ENCODE measurements at places on chromosomes 1 and 21.

- no peak for DNase-seq
Observed at GRCh38 chr1:214967865-214968575, 114.5 kb upstream of the KCNK2 start.

DNA sequence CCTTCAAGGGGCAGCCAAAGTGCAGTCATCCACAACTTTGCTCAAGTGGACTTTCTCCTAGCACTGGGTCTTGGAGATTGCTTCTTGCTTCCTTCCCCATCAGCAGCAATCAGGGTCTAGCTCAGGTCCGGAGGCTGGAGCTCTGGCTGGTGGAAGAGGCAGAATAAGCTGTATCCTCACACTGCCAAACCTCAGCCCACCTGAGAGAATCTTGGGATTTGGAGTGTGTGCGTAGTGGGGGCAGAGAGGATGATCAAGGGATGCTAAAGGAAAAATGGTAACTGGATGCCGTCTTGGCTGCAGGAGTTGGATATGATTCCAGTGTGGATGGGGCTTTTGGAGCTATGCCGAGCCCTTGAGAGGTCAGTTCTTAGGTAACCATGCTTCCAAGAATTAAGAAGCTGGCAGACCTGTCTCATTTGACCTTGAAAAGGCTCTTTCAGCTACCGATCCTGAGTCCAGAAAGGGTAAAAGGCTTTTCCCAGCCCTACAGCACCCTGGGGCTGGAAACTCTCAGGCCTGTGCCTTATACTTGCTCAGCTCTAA is 4.5 kb upstream of the NFASC start:
- no peak for DNase-seq

- DNase-seq = no peak
Observed at GRCh38 chr1:161777261-161777660, 11.1 kb downstream of the ATF6 start.

- DNase-seq = no peak
Observed at GRCh38 chr1:210234329-210234757, 1.7 kb downstream of the SERTAD4 start.

- peak; percentile 65 for DNase-seq
Observed at GRCh38 chr1:175192630-175193526, at the start of gene KIAA0040. TSS of gene KIAA0040 (minus strand) at chr1:175192776. CDS start at chr1:175161013, 31,763 bp downstream.

GRCh38 chr1:235759336-235759735 is 107.4 kb downstream of the LYST start:
- no peak for DNase-seq

GRCh38 chr1:209617047-209617673 is 33.6 kb downstream of the CAMK1G start:
- DNase-seq = no peak

GRCh38 chr1:11913291-11913690 is 12.9 kb downstream of the KIAA2013 start:
- DNase-seq = no peak

DNA sequence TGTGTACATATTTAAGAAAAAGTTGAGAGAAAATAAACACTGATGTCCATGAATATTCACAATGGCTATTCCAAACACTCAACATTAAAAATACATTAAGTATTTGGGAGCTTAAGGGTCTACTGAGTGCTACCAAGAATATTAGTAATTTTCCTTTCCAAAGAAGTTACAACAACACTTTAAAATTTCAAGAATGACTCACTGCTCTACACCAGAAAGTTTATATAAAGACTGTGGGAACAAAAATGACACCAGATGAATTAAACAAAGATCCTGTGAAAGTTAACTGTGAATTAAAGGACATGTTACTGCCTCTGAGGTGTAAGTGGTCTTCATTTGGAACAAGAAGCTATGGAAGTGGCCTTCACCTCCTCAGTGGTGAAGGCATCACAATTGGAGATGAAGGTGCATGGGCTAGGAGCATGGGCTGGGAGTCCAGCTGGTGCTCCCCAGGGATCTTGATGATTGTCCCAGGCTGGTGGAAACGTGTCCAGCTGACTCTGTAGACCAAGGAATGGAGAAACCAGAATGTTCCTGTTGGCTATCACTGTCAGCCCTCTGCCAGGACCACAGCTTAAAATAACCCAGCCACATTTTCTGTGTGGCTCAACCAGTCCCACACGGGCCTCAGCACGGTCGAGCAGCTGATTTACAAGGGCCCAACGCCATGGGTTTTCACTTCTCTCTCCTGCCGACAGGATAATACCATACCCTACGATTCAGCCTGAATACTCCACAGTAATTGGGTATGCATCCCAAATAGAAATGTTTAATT is 28.8 kb downstream of the TAF5L start:
- no peak for DNase-seq

GRCh38 chr1:245091818-245092637 is 62.8 kb upstream of the KIF26B start:
- no peak for DNase-seq

- peak; percentile 71 for DNase-seq
Observed at GRCh38 chr21:42218836-42219605, at the start of gene ABCG1. TSS of gene ABCG1 (plus strand) at chr21:42219140. CDS start at chr21:42219263, 123 bp downstream.

GRCh38 chr1:230787471-230787870 is 40.3 kb downstream of the CAPN9 start:
- DNase-seq = no peak

DNA sequence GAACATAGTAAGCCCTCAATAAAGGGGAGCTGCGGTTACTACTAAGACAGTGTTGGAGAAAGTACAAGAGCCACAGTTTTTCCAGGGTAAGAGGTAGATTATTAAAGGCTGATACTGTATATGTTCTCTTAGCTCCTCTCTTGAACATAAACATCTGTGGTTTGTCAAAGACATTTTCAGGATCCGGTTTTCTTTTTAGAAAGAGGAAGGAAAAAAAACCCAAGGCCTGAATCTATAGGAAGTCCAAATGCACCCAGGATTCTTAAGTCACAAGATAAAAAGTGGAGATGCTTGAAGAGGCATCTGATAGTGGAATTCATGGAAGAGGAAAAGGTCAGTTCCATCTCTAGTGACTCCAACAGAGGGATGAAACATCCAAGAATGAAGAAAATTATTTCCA is 24.6 kb upstream of the SLC45A3 start:
- DNase-seq = no peak

GRCh38 chr1:179917601-179918429 is 35.7 kb downstream of the TOR1AIP1 start:
- no peak for DNase-seq

- no peak for DNase-seq
Observed at GRCh38 chr1:190551638-190552037, 74.0 kb upstream of the BRINP3 start.

DNA sequence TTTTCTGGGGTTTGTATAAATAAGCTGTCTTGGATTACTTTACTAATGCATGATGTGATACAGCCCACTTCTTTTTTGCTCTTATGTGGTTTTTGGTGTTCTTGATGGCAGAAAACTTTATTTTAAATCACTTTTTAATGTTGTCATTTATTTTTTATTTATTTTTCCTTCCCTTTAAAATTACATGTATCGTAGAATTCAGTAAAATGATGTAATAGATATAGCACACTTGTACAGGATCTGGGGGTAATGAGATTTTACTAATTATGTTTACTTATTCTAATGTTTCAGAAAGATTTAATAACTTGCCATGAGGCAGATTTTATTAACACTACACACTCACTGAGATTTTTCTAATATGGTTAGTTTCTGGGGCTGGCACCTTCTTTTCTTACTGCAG is 701 bp upstream of the B3GALT2 start:
- no peak for DNase-seq

DNA sequence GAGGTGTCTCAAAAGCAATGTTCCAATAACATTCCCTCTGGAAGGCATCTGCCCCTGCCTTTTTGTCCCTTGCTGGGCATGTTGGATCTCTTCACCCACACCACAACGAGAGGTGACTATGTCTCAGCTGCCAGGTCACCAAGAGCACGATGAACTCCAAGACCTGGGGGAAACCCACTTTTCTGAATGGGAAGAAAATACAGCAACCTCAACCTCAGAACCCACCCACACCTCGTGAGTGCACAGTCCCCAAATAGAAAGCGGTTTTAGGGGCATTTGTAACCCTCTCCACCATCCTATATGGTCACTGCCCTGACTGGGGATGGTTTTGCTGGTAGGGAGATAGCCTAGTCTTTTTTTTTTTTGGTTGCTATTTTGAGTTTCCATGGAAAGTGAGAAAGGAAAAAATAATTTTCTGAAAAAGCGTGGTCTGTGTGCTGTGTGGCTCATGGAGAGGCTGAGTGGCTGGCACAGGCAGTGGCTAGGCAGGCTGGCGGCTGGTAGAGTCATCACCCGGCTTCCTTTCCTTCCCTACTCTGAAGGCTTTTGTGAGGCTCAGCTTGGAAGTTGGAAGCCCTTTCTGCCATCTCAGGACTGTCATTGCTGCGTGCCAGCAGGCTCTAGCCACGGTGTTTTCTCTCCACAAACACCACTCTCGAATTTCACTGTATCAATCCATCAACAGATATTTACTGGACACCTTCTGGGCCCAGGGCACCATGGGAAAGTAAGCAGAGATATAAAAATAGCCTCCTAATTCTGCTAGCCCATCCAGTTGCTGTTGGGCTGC is 15.8 kb downstream of the TSPAN2 start:
- DNase-seq = no peak

GRCh38 chr1:59243550-59243949 is 53.3 kb upstream of the FGGY start:
- DNase-seq = no peak

DNA sequence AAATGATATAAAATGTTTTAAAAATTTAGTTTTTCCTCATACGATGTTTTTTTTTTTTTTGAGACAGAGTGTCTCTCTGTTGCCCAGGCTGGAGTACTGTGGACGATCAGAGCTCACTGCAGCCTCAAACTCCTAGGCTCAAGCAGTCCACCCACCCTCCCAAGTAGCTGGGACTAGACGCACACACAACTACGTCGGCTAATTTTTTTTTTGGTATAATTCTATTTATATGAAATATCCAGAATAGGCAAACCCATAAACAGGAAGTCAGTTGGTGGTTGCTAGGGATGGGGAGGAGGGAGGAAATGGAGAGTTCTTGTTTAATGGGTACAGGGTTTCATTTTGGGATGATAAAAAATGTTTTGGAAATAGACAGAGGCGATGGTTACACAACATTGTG is 56.5 kb downstream of the WARS2 start:
- no peak for DNase-seq

DNA sequence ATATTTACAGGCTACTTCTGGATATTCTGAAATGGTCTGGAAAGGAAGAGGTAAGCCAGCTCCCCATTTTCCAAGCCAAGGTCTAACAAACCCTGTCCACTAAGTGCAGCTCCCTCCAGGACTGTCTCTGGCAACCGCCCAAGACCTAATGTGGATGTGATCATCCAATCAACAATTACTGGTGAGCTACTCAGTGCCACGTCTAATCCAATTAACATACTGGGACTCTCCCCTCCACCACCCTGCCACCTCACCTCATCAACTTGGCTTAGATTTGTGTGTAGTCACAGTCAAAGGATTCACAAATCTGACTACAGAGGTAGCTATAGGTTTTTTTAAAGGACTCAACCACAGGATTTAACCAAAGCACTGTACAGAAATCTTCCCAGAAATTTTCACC is 25.4 kb upstream of the S100A7 start:
- DNase-seq = no peak
